Activated CD4-positive, alpha-beta memory T cell treated with anti-CD3 and anti-CD28 coated beads, Interleukin-2, amount 10 ng/mL, durations not matched to agents 7 days and 5 days (primary cell): ENCODE measurements at places on chromosomes 6 and 20.

DNA sequence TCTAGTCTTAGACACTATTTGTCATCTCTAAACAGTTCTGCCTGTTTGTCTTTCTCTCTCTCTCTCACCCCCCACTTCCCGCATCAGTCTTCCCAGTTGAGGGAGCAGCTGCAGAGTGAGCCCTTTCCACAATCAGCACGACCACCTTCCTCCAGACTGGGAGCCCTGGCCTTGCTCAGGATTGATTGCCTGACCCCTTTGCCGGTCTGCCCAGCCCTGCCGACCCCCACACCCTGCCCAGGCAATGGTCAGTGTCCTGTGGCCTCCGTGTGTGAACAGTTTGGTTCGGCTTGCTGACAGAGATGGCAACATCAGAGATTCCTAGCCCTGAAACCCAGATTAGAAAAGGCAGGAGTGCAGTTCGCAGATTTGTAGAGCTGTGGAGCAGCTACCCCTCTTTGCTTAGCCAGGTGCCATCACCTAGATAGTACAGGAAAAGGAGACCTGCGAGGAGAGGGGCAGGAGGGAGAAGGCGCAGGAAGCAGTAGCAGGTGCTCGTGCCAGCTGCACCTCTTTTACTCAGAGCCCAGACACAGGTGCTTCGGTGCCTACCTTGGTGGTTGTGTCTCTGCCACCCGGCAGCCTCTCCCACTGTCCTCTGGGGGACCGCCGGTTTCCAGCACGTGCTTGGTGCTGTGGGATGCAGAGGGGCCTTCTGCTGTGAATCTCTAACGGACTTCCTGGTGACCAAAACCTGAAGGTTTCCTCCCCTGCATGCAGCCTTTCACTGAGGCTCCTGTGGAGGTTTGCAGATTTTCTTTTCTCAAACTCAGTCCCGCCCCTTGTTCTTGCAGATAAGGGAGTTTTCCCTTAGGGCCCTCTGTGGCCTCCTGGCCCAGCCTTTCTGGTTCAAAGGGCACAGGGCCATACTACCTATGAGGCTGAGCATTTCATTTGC is 92.4 kb downstream of the SCML4 start:
- no peak for DNase-seq

- no peak for DNase-seq
Measured at GRCh38 chr6:91634791-91635190, 1047.9 kb upstream of the MAP3K7 start.

DNA sequence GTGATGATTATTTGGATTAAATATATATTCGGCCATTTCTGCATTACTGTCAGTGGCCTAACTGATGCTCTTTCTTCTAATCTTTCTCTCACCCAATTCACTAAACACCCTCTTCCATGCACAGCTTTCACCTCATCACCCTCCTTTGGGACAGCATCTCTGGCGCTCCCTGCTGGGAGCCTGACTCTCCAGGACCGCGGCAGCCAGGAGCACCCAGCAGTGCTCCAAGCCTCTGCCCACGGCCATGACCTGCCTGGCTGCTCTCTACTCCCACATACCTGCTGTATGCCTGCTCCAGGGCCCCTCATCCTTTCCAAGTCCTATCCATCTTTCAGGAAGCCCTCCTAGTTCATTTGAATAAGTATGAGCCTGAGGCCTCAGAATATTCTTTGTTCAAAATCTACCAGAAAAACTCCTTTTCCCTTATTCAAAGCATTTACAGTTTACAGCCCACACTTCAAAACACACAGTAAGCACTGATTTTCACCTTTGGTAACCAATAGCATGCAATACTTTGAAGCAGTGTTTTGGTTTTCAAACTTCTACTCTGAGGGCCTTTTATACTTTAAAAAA is 15.2 kb downstream of the CTCFL start:
- no peak for DNase-seq

DNA sequence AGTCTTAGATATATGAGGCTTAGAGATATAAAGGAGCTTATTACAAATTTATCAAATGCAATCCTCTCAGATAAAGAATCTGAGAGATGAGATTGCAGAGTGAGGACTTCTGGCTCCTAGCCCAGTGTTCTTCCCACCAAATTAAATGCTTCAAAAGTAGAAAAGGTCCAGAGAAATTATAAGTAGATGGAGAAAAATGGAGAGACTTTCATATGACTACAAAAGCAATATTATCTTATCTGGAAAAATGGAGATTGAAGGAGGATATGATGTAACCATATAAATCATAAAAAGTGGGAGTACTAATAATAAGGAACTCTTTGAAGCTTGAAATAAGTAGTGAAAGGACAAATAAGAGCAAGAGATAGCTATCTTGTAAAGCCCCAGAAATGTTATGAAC is 2.8 kb downstream of the KCTD20 start:
- no peak for DNase-seq

GRCh38 chr6:55827818-55828522 is 47.4 kb downstream of the BMP5 start:
- no peak for DNase-seq

DNA sequence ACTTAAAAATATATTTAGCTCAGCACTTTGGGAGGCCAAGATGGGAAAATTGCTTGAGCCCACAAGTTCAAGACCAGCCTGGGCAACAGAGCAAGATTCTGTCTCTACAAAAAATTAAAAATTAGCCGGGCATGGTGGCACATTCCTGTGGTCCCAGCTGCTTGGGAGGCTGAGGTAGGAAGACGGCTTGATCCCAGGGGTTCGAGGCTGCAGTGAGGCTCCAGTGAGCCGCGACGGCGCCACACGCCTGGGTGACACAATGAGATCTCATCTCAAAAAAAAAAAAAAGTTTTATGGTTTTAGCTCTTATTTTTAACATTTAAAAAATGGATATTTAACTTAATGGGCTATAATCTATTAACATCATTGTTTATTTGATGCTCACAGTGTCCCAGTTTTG is 97.2 kb upstream of the RIPOR2 start:
- no peak for DNase-seq

DNA sequence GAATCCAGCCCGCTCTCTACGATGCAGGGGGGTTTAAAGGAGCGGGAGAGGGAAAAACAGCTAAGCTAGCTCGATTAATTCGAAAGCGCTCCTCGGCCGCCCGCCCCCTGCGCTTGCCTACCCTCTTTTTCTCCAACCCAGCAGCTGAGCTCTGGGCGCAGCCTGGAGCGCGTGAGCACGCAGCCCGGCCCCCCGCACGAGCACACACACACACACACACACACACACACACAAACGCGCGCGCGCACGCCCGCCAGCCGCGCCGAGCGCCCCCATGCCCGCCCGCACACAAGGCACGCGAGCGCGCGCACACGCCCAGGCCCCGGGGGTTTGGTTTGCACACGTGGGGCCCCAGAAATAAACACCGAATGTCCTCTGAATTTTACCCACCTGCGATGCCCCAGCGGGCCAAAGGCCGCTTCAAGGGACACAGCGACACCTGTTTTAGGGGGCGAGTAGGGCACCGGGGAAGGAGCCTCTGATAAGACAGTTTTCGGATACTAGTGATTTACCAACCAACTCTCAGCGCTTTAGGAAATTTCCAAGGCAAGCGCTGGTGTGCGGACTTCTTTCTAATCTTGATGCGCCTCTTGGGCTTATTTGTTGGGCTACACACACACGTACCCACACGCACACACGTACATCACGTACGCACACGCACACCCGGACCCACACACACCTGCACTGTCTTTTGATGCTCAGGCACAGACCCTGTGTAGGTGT is 802 bp upstream of the NRN1 start:
- DNase-seq, result peak; percentile 39

DNA sequence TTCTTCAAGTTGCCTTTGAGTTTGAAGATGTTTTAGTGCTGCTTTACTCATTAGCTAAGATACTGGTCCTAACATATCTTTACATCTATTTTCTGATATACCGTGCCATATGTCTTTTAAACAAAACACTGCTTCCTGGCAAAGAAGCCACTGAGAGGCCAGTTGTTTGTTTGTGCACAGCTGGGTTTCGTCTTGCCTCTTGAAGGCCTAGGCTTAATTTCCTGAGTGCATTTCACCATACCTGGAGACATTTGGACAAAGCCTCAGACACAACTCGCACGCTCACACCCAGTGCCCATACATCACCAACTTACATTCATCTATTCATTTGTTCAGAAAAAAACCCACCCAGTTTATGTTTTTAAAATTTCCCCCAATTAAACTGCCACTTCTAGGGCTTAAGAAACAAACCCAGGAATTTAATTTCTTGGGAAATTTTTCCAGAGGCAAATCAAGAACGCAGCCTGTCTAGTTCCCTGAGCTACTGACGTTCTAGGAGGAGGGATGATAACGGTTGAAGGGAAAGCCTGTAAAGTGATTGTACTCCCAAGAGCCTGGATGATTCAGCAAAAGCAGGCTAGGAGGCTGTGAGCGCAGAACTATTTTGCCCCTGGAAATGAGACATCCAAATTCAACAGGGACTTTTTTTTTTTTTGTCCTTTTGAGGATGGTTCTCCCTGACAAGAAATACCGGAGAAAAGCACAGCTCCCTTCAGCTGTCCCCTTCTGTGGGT is 77.7 kb downstream of the OLIG3 start:
- no peak for DNase-seq

DNA sequence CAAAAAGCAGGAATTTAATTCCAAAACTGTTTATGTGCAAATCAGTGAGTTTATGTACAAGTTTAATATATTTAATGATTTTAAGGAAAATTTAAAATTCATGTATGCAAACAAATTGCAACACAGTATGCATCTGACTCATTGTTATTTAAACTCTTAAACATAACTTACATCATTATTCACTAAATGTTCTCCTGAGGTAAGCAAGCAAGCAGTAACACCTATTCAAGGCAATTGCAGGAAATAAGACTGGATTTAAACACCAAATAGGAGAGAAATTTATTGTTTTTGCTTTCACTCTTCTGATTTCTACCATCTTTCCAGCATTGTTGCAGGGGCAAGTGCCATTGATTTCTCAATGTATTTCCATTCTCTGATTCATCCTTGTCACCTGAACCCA is 239.5 kb downstream of the TFAP2A start:
- DNase-seq, result no peak

GRCh38 chr20:51238675-51239305 is 215.9 kb upstream of the KCNG1 start:
- DNase-seq, result no peak

- DNase-seq, result no peak
Measured at GRCh38 chr6:2855061-2855519, 13.4 kb upstream of the SERPINB1 start.

- DNase-seq, result no peak
Measured at GRCh38 chr20:52828199-52828598, 144.0 kb upstream of the TSHZ2 start.

DNA sequence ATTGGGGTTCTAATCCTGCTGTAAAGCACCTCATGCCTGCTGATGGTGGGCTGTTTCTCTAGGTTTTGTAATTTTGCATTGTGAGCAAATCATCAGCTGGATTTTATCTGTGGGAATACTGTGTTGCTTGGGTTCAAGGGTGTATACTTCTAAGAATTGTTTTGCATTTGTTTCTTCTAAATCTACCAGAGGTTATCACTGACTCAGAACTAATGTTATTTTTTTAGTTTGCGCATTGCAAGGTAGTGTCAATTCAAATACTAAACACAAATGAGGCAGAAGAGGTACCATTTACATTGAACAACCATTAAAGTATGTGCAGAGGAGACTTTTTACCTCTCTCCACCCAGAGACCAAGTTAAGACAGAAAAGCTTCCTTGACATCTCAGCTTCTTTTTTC is 60.0 kb downstream of the CEP162 start:
- DNase-seq, result no peak

DNA sequence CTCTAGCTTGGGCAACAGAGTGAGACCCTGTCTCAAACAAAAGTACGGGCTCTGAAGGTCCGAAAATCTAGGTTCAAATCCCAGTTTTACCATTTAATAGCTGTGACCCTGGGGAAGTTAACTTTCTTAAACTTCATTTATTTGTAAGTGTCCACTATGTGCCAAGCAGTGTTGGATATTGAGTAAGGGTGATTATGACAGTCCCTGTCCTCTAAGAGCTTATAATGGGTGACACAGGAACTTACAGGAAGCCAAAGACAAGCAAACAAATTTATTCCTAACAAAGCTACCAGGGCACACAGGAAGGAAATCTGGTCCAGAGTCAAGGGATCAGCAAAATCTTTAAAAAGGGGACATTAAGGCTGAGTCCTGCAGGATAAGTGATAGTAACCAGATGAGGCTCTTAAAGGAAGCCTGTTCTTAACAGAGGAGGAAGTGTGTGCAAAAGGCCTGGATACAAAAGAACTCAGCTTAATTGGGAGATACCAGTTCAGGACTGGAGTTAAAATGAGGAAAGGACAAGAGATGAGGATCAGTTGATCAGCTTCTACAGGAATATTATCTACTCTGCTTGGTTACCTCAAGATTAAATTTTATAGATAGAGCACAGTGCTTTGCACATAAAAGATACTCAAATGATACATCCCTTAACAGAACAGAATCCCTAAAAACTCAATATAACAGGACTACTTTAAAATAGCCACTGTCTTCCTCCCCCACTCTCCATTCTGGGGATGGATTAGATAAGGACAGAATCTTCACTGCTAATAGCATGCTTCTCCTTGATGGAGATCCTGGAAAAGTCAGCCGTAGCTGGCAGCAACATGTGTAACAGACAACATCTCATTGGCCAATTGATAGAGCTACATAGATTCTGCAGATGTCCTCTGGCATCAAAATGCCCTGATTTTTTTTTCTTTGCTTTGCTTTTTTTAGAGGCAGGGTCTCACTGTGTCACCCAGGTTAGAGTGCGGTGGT is 6.1 kb downstream of the SNX3 start:
- no peak for DNase-seq

- DNase-seq, result no peak
Measured at GRCh38 chr20:21583486-21584168, 69.8 kb upstream of the NKX2-2 start.

DNA sequence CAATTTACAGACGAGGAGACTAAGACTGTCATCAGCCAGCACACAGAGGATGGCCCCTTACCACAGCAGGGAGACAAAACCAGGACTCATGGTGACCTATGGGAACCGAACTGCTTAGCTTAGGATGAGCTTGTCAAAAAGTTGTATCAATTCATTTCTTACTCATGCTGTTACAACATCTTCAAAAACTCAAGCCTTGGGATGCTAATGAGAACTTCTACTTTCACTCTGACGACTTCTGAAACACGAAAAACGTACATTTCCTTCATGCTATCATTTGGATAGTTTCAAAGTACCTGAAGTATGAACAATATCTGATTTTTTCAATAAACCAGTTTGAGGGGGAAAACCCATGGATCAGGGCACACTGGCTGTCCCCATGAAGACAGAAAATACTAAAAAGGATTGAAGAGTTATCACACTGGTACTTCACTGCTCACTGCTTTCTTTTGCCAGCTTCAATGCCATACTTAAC is 31.9 kb downstream of the HIVEP2 start:
- no peak for DNase-seq
